ENCODE measurements at places on chromosomes 3 and 15.
A peak's percentile ranks its signal among the peaks of the same experiment; 100 is the strongest.

DNA sequence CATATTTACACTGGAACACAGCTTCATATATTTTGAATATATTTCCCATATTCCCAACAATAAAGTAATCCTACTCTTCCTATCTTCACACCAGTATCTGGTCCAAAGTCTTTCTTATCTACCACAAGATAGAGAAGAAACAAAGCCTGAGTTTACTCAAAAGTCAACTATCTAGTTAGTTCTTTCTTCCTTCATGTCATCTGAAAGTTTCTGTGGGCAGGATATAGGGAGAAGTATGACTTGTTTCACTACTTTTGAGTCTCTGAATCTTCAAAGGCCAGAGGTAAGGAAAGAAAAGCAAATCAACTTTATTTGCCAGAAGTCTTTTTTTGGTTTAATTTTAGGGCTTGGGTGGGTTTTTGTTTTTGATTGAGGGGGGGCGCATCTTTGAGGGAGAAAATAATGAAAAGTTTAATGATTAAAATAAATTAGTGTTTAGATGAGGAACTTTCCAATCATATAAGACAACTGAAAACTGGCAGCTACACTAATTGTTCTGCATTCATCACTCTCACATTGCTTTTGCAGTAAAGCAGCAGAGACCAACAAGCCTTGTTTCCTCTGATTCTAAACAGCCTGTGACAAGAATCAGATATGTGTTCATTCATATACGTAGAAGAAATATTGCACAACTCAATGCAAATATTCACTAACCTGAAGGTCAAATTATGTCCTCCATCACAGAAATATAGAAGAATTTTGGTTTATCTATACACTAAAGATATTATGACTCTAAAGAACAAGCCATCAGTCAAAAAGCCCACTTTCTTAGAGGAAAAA, 421.4 kb downstream of the SHQ1 start:
- DNase-seq: no peak

DNA sequence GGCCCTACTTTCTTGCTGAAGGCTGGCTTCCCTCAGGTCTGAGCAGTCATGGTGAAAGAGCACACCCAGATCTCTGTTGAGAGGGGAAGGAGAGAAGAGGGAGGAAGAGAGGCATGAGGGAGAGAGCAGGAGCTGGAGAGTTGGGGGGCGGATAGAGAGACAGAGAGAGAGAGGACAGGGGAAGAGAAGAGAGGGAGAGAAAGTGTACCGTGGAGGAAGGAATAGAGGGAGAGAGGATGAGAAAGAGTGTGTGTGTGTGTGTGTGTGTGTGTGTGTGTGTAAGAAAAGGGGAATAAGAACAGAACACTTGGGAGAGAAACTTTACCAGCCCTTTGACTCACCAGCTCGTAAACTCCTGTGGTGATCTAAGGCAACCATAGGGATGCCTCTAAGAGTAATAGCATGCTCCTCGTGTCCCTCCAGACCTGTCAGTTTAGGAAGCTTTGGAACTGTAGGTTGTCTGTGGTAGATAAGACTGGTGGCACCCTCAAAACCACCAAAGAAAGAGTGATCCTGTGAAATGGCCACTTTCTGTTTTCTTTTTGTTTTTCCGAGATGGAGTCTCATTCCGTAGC, 18.2 kb downstream of the ZNF592 start:
- no peak for DNase-seq

GRCh38 chr3:103308921-103309320, 874.1 kb downstream of the ZPLD1 start:
- DNase-seq: no peak

DNA sequence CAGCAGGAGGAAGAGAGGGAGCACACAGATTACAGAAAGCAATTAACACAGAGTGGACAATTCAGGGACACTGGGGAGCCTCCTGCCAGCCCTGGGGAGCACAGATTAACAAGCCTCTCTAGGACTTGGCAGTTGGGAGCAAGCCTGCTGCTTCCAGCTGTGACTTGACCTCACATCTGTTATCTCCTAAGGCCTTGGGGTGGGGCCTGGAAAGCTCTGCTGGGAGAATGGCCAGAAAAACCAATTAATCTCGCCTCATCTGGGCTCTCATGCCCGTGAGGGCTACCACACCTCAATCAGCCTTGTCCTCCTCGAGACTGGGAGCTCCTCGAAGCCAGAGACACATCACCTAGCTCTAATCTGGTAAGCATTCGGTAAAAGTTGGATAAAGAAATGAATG, 39.1 kb downstream of the SEMA5B start:
- no peak for DNase-seq

- DNase-seq: peak; percentile 47
These were observed 95.5 kb downstream of the ST6GAL1 start for GRCh38 chr3:187025656-187026316.

DNA sequence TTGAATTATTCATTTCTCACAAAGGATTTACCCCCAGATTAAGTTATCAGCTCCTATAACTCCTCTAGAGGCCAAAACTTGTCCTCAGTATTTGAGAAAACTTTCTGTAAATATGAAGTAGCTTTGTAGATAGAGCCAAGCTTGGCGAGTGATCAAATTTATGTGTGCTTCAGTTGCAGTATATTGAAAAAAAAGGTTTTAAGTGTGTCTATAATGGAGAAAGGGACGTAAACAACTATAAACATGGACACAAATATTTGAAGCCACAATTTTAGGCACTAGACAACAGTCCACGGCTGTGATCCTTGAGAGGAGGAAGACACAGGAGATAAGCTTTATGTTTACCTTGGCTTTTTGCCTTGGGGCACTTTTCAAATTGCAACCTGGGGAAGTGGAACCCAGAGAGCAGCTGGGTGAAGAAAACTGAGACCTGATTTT, 118.7 kb downstream of the THRB start:
- DNase-seq: no peak

DNA sequence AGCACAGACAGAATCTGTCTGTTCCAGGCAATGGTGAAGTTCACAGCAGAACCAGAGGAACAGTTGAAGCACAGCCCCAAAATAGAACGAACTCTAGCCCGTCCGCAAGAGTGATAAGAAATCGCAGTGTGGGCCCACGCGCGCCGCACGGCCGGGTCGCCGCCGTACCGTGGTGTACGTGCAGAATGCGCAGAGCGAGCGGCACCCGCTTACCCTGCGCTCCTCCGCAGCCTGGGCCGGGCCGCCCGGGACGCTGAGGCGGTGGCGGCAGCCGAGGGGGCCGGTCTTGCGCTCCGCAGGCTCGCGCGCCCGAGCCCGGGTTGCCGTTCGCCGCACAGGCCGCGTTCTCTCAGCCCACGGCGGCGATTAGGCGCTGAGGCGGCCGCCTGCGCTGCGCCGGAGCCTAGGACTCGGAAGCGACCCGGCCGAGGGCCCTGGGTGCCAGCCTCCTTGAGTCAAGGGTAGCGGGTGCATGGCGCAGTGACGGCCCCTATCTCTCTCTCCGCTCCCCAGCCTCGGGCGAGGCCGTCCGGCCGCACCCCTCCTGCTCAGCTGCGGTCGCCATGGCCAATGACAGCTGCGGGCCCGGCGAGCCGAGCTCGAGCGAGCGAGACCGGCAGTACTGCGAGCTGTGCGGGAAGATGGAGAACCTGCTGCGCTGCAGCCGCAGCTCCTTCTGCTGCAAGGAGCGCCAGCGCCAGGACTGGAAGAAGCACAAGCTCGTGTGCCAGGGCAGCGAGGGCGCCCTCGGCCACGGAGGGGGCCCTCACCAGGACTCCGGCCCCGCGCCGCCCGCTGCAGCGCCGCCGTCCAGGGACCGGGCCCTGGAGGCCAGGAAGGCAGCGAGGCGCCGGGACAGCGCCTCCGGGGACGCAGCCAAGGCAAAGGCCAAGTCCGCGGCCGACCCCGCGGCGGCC, 20.5 kb downstream of the WDR73 start:
- DNase-seq: peak; percentile 71

DNA sequence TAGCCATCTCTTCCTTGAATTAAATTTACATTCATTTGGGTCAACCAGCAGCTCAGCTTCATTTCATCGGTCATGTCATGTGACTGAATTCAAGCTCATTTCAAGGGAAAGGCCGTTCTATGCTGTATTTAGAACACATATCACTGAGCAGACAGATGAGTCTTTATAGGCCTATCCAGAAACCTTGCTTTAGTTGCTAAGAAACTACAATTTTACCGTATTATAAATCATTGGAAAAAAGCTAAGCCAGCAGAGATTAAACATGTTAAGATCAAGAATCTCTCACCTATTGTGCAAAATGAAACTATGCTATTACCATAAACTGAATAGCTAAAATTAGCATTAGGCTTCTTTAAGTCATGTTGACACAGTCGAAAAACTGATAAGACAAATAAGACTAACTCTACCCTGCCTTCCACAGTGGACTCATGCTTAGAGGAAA, 2.2 kb downstream of the NPTN start:
- DNase-seq: no peak

GRCh38 chr3:194103983-194104751, 31.8 kb upstream of the HES1 start:
- DNase-seq: no peak
